ENCODE measurements at places on chromosomes 12 and 14.

- DNase-seq: no peak
Measured at GRCh38 chr14:30756594-30756993, 117.8 kb upstream of the COCH start.

DNA sequence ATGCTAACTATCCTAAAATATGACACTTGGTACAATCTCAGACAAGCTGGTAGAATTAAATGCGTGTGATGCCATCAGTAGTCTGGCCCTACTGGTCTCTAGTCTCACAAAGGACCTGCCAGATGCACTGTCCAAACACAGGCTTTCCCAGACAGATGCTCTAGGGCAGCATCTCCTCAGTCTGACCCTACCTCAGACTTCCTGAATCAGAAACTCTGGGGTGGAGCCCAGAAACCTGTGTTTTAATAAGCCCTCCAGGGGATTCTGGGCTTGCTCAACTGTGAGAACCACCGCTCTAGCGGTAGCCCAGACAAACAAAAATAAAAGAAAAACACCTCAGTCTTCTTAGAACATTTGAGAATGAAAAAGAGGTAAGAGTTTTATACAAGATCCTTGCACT lies 48.0 kb downstream of the BDKRB1 start:
- no peak for DNase-seq

DNA sequence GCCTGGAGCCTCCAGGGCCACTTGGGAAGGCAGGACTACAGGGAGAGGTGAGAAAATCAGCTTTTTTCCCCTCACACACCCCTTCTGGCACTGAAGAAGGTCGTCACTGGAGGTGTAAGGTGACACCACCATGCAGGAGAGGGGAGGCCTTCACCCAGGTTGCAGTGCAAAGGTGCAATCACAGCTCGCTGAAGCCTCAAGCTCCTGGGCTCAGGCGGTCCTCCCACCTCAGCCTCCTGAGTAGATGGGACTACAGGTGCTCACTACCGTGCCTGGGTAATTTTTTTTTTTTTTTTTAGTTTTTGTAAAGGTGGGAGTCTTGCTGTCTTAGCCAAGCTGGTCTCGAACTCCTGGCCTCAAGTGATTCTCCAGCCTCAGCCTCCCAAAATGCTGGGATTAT lies 93.6 kb downstream of the TNFAIP2 start:
- DNase-seq: no peak

- DNase-seq: no peak
Measured at GRCh38 chr14:91946622-91947474, 646 bp downstream of the FBLN5 start.
